ENCODE measurements at places on chromosomes 16 and 17. TPM values are rescaled to one million over a fixed set of nuclear protein-coding genes. Genes with fewer than 3 reads are reported as not detected.

DNA sequence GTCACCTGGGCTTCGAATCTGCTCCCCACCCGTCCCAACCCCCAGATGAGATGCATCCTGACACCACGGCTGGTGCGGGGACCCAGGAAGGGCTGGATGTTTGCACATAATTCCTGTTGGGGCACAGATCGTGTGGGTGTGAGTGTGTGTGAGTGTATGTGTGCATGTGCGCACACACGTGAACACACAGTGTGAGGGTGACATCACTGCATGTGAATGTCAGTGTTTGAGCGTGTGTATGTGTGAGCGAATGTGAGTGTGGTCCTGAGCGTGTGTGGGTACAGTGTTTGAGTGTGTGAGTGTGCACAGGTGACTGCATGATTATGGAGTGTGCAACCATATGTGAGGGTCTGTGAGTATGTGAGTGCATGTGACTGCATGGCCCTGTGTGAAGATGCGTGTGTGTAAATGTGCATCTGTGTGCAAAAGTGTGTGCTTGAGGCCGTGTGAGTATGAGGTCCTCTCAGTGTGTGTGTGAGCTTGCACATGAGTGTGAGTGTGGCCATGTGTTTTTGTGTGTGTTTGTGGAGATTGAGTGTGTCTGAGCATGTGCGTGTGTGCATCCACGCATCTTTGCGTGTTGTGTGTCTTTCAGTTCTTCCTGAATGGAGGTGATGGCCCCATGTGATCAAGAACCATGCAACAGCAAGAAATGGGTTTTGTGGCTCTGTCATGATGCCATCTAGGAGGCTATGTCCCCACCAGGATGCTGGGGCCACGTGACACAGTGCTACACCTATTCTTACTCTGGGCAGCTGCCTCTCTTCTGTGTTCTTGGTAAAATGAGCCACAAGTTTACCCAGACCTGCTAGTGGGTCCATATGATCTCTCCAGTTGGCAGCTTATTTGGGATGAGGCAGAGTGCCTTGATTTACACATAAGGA is 70.5 kb upstream of the GCSH start:
- no peaks in the 10 kb centered on the region for H3K4me1 ChIP-seq
- no peaks in the 10 kb centered on the region for H3K36me3 ChIP-seq
- no peak for DNase-seq
- no peak overlapping the region for H3K4me3 ChIP-seq
- no peak overlapping the region for H3K27ac ChIP-seq

- H3K4me1 ChIP-seq, result peaks cover 5% of the 10 kb centered on the region
- H3K27ac ChIP-seq, result peak overlapping the region; percentile 78
- no peaks in the 10 kb centered on the region for H3K27me3 ChIP-seq
Measured at GRCh38 chr17:32445074-32445415, 735 bp downstream of the PSMD11 start.

ITGAD gene
- not detected for total RNA-seq

DNA sequence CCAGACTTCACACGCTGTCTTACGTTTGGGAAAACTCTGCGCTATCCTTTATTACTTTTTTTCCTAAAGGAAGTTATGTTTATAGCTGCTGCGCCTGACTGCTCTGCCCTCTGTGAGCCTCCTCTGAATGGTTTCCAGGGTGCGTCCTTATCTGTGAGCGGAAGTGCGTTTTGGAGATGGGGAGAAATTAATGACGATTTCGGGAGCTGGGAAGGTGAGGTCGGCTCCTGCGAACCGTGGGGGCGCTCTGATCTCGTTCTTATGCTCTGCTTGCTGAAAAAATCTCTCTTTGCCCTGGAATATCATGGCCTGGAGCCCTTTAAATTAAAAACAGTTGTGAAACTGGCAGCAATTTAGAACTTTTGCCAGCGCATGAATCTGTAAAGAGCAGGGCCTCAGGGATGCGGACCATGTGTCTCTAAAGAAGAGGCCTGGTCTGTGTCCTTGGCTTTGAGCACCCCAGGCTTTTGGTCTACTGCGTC is 135.7 kb upstream of the ZFHX3 start:
- no peaks in the 10 kb centered on the region for H3K27me3 ChIP-seq
- DNase-seq, result no peak
- H3K27ac ChIP-seq, result no peak overlapping the region
- no peak overlapping the region for H3K4me3 ChIP-seq
- H3K4me1 ChIP-seq, result no peaks in the 10 kb centered on the region
- H3K36me3 ChIP-seq, result no peaks in the 10 kb centered on the region

CNTD1 gene
- total RNA-seq, result 7.7 TPM

TNFSF13 gene
- total RNA-seq, result 20.4 TPM

- no peaks in the 10 kb centered on the region for H3K27me3 ChIP-seq
- peaks cover 2% of the 10 kb centered on the region for H3K4me1 ChIP-seq
- DNase-seq, result peak; percentile 75
- H3K4me3 ChIP-seq, result peak within 1 kb of the TSS; percentile 63
- no peaks in the 10 kb centered on the region for H3K36me3 ChIP-seq
Measured at GRCh38 chr17:27455914-27456680, at the start of gene KSR1. Gene KSR1 (plus strand): TSS chr17:27456448. CDS start chr17:27456644, 196 bp downstream.

SRR gene
- 10.8 TPM for total RNA-seq

- H3K4me1 ChIP-seq, result no peaks in the 10 kb centered on the region
- no peak overlapping the region for H3K27ac ChIP-seq
- no peak overlapping the region for H3K4me3 ChIP-seq
- H3K36me3 ChIP-seq, result no peaks in the 10 kb centered on the region
Measured at GRCh38 chr17:73393381-73393780, 81.6 kb upstream of the CDC42EP4 start.

GRCh38 chr16:21324267-21324666 is 46.2 kb upstream of the CRYM start:
- no peak overlapping the region for H3K27ac ChIP-seq
- no peaks in the 10 kb centered on the region for H3K27me3 ChIP-seq
- no peaks in the 10 kb centered on the region for H3K4me1 ChIP-seq

DNA sequence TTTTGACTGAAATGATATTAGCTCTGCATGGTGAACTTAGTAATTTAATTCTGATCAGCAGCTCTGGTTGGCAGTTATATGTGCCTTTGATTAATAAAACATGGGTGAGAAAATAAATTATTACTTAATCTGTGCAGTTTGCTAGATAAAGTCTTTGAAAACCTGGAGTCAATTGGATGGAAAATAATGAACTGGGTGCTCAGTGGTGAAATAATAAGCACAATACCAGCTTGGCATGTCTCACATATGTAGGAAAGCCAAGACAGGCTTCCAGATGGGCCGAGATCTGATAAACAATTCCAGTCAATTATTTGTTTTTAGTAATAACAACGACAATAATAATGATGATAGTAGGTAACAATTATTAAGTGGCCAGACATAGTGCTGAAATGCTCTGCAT is 326.7 kb downstream of the CDH13 start:
- H3K36me3 ChIP-seq, result no peaks in the 10 kb centered on the region
- no peak overlapping the region for H3K4me3 ChIP-seq
- H3K4me1 ChIP-seq, result no peaks in the 10 kb centered on the region
- no peak overlapping the region for H3K27ac ChIP-seq
- no peak for DNase-seq
- no peaks in the 10 kb centered on the region for H3K27me3 ChIP-seq

CASKIN1 gene
- total RNA-seq, result 0.77 TPM

DNA sequence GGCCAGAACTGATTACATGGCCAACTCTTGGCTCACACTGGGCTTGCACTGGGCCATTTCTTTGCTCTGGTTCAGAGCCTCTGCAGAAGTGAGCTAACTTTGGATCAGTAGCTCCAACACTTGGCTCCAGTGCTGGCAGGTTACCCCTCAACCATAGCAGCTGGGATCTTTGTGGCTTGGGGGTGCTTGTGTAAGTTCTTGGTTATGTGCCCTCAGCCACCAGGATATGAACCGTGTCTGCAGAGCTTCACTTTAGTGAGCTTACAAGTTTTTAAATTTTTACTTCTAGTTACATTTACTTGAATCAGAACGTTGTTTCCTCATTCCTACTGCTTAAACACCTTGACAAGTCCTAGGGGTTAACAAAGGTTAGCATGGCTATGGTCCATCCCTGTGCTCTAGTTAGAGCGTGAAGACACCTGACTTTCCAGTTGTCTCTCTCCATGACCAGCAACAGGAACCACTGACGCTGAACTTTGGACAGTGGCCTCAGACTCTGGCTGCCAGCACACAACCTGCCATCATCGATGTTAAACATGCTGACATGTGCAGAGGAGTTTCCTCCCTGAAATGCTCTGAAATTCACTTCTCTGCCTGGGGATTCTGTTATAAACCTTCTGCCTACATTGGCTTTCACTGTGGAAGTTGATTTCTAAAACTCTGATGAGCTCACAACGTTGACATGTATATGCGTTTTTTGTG is 4.1 kb downstream of the PDF start:
- H3K27me3 ChIP-seq, result no peaks in the 10 kb centered on the region
- H3K4me1 ChIP-seq, result peaks cover 14% of the 10 kb centered on the region
- no peak overlapping the region for H3K4me3 ChIP-seq
- peaks cover 13% of the 10 kb centered on the region for H3K36me3 ChIP-seq
- no peak overlapping the region for H3K27ac ChIP-seq
- no peak for DNase-seq

ZG16B gene
- total RNA-seq, result 268 TPM

JUP gene
- 266 TPM for total RNA-seq

- no peak for DNase-seq
- no peaks in the 10 kb centered on the region for H3K27me3 ChIP-seq
- no peak overlapping the region for H3K27ac ChIP-seq
- H3K4me1 ChIP-seq, result no peaks in the 10 kb centered on the region
- H3K4me3 ChIP-seq, result no peak overlapping the region
- H3K36me3 ChIP-seq, result no peaks in the 10 kb centered on the region
Measured at GRCh38 chr17:15432807-15433611, 34.4 kb downstream of the CDRT4 start.

GRCh38 chr17:40895106-40895730 is 10.2 kb upstream of the KRT20 start:
- H3K4me3 ChIP-seq, result no peak overlapping the region
- H3K27ac ChIP-seq, result no peak overlapping the region
- no peaks in the 10 kb centered on the region for H3K36me3 ChIP-seq
- no peak for DNase-seq

DNA sequence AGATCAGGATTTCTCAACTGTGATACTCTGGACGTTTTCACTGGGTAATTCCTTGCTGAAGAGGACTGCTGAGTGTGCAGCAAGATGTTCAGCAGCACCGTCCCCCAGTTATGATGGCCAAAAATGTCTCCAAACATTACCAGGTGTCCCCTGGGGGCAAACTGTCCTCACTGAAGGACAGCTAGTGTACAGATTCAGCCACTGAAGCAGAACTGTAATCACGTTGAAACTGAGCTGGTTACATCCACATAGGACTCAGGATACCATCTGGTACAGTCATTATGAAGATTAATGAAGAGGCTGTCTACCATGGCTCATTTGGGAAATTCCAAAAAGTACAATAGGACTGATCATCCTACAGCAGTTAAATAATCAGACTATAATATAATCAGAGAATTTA is 43.3 kb upstream of the GINS3 start:
- H3K27ac ChIP-seq, result no peak overlapping the region
- H3K27me3 ChIP-seq, result no peaks in the 10 kb centered on the region
- no peaks in the 10 kb centered on the region for H3K4me1 ChIP-seq
- no peak for DNase-seq
- H3K4me3 ChIP-seq, result no peak overlapping the region
- no peaks in the 10 kb centered on the region for H3K36me3 ChIP-seq

SECTM1 gene
- 9.0 TPM for total RNA-seq

DNA sequence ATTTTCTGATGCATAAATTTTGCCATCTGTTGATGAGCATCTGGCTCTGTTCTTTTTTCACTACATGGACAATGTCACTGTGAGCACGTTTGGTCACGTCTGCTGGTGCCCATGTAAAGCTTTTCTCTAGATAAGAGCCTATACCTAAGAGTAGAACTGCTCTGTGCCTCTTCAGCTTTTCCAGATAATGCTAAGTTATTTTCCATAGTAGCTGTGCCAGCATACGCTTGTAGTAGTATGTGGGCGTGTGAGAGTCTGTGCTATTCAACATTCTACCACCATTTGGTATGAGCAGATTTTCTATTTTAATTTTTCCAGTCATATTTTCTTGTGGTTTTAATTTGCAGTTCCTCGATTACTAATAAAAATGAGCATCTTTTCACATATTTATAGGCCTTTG is 33.2 kb downstream of the VPS35L start:
- no peaks in the 10 kb centered on the region for H3K36me3 ChIP-seq
- DNase-seq, result no peak
- H3K4me1 ChIP-seq, result no peaks in the 10 kb centered on the region
- no peaks in the 10 kb centered on the region for H3K27me3 ChIP-seq
- no peak overlapping the region for H3K27ac ChIP-seq

DNA sequence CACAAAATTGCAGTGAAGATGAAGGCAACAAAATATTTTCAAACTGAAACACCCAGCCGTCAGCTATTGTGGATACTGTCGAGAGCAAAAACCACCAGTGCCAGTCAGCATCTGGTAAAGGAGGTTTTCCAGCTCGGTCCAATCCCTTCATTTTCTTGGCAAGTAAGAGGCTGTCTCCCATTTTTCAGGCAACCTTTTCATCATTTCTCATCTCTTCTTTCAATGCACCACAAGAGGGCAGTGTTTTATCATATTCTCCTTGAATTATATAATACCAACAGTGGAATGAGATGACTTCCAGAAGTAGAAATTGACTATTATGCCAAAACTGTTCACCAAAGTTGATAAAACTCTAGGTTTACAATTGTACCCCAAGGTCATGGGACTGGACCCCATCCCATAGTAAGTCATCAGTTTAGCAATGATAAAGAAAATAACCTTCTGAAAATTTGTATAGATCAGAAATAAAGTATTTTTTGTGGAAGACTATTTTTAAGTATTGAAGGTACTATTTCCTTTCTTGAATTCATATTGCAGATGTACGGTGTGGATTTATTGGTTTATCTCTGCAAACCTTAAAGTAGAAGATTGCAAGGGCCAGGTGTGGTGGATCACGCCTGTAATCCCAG is 16.8 kb downstream of the NQO1 start:
- no peaks in the 10 kb centered on the region for H3K36me3 ChIP-seq
- H3K4me3 ChIP-seq, result no peak overlapping the region
- peaks cover 8% of the 10 kb centered on the region for H3K4me1 ChIP-seq

DNA sequence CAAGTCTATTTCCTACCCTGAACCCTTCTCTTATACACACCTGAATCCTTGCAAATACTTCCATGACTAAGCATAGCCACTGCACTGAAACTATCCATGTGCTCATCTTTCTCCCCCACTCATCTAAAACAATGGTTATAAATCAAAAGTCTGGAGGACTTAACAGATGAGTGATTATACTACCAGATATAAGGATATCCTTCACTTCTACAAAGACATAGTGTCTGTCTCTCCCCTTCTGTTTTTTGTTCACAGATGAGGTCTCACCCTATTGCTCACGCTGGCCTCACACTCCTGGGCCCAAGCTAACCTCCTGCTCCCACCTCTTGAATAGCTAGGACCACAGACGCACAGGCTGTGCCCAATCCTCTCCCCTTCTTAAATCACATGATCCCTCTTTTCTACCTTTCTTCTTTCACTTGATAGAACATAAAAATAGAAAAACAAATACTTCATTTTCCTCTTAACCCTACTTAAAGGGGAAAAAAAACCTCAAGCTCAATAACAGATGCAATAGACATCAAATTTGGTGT is 19.2 kb downstream of the CEP112 start:
- no peak overlapping the region for H3K4me3 ChIP-seq
- no peaks in the 10 kb centered on the region for H3K36me3 ChIP-seq

USP43 gene
- 28.2 TPM for total RNA-seq
